ENCODE measurements at places on chromosomes 12 and 14.

- no peak for DNase-seq
These were observed 52.2 kb upstream of the SRP54 start for GRCh38 chr14:34930591-34931091.

GRCh38 chr12:116180448-116180847 is 97.0 kb downstream of the MED13L start:
- DNase-seq: no peak

GRCh38 chr14:68075382-68076029 is 255.9 kb downstream of the RAD51B start:
- no peak for DNase-seq

DNA sequence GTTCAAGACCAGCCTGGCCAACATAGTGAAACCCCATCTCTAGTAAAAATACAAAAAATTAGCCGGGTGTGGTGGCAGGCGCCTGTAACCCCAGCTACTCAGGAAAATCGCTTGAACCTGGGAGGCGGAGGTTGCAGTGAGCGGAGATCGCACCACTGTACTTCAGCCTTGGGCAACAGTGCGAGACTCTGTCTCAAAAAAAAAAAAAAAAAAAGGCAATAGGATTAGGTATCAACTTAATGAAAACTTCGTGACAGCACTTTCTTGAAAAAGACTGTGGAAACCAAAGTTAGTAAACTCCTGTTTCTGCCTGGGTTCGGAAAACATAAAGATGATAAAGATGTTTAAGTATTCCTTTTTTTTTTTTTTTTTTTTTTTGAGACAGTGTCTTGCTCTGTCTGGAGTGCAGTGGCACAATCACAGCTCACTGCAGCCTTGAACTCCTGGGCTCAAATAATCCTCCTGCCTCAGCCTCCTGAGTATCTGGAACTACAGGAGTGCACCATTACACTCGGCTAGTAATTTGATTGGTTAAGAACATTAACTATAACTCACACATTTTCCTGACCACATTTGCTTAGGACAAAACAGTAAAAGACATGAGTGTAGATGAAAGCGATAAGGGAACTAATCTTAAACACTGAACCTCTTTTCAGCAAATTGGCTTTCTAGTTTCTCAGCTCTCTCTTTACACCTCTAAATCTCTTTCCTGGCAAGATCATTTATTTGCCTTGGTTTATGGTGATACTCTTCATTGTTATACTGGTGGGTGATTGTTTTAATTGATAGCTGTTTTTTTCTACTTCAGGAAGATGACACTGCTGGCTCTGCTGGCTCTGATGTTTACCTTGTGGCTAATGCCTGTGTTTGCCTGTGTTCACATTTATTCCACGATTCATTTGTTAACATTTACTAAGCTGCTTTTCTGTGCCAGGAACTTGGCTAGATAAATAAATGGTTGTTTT is 15.8 kb downstream of the HIF1A start:
- no peak for DNase-seq

DNA sequence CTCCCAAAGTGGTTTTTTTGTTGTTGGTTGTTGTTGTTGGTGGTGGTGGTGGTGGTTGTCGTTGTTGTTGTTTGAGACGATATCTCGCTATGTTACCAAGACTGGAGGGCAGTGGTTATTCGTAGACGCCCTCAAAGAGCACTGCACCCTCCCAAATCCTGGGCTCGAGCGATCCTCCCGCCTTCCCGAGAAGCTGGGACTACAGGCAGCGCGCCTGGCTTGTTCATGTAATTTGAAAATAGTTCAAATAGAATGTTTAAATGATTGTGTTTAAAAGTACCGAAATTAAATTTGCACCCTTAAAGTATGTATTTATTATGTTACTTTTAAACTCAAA is 439 bp upstream of the ANAPC5 start:
- no peak for DNase-seq

DNA sequence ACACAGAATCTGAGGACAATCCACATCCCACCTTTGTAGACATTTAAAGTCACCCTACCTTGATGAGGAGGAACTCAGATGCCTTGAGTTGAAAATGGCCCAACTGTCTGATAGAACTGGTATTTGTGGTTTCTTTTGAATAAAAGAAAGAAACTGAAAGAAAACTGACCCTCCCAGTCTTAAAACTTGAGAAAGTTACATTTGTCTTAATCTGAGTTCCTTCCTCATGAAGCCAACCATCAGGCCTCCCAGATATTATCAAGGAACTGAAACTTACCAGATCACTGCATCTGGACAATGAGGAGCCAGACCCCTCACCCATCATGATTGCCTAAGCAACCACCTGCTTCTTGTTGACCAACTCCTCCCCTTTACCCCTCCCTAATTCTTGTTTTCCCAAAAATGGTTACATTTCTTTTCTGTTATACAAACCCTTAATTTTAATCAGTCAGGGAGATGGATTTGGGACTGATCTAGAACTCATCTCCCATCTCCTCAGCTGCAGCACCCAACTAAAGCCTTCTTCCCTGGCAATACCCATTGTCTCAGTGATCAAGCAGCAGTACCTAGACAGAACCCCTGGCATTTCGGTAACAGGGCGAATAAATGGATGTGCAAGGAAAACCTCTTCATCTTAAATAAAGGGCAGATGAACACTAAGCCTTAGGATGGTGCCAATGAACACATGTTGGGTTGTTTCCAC is 72.0 kb upstream of the RESF1 start:
- no peak for DNase-seq

- DNase-seq: no peak
These were observed 251.1 kb downstream of the MED13L start for GRCh38 chr12:116026346-116026745.

GRCh38 chr12:3214526-3215365 is 137.6 kb downstream of the TSPAN9 start:
- no peak for DNase-seq
